ENCODE measurements at places on chromosomes 3 and 15. TPM values are rescaled to one million over a fixed set of nuclear protein-coding genes. Genes with fewer than 3 reads are reported as not detected.

DNA sequence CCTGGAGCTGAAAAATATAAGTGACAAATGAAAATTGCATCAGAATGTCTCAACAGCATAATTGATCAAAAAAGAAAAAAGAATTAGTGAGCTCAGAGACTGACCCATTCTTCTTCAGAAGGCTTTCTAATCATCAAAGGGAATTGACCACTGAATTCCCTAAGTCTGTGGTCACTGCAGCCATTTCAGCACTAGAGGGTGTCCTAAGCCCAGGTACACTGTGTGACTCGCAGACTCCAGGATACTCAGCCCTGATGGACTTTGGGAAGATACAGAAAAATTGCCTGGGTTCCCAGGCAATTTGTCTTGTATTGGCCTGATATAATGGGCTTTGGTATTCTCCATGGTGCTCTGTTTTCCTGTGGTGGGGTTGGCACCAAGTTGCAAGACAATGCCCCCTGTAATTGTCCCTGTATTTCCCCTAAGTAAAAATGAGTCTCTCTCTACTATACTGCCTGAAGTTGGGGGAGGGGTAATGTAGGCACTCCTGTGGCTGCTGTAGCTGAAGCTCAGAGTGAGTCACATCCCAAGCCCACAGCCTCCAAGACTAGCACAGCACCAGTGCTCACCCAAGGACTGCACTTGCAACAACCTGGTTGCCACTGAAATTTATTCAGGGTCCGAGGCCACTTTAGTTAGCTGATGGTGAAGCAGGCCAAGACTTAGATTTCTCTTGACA, 256.0 kb upstream of the STAC start:
- DNase-seq = peak; percentile 70

DNA sequence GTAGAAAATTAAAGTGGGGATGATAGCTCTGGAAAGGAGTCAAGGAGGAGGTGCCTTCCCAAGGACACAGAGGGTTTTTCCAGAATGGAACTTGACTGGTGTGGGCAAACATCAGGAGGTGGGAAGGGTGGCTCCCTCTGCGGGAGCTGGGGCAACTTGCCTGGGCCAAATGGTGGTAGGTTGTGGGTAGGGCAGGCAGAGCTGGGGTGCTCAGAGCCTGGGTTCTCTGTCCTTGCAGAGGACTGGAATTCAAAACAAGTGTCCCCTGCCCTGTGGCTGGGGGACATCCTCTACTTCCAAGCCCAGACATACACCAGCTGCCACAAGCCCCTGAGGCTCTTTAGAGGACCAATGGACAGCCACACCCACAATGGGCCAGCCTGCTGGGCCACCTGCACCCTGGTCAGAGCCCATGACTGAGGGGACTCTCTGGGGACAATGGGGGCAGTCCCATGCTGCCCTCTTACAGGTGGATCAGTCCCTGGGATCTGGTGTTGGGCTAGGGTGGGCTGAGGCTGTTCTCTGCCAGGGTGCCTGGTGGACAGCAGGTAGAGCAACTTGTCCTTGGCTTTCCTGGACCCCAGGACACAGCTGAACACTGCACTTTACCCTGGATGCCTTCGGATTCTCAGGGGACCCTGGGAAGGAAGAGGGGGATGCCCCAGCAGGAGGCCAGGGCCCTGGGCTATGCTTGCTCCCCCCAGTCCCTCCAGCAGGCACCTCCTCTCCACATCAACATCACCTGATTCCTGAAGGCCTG, 38.6 kb upstream of the CSPG4 start:
- no peak for DNase-seq

SLC22A14 gene
- total RNA-seq = not detected

DNA sequence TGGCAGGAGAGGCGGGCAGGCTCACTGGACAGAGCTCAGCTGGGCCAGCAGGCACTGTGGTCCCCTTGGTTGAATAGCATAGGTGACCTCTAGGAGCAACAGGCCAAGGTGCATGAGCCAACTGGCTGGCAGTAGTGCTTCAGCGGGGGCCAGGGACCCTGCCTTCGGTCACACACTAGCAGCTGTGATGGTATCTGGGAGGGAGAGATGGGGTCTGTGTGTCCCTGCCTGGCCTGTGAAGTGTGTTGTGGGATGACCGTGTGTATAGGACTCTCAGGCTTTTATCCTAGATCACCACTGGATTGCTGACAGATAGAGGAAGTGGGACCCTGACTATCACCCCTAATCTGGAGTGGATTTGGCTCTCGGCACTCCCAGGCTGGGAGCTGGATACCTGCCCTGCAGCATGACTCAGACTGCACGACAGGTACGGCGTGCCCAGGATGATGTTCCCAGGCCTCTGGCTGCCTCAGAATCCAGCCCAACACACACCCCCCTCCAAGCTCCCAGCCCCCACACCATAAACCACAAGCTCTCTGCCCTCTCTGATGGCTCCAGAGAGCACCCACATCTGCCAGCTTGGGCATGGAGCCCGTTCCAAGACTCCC, 7.8 kb downstream of the RPS17 start:
- DNase-seq = no peak

- DNase-seq = no peak
Measured at GRCh38 chr3:44509393-44509921, 32.0 kb upstream of the ZNF445 start.

HCLS1 gene
- total RNA-seq = not detected

GRCh38 chr3:15997274-15997943, 177.1 kb upstream of the GALNT15 start:
- DNase-seq = no peak

GRCh38 chr3:37985637-37986320, 4.8 kb upstream of the VILL start:
- no peak for DNase-seq

GRCh38 chr3:173897631-173898030, 500.1 kb downstream of the NLGN1 start:
- no peak for DNase-seq

- peak; percentile 35 for DNase-seq
Measured at GRCh38 chr3:191139736-191140135, 59.3 kb upstream of the OSTN start.

DNA sequence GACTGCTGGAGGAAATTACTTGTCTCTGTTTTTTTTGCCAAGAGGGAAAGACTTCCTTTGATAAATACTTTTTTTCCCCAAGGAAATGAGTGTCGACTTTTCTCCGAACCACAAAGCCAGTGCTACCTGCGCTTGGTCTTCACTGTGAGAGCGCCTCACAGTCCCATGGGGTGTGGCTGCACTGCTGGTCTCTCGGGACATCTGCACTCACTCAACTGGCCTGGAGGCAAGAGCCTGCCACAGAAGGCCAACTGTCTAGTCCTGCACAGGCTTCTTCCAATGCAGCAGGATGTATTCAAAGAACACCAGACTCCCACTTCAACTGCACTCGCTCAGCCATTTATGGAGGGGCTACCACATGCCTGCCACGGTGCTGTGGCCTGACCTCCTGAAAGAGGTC, 40.6 kb upstream of the CGNL1 start:
- DNase-seq = no peak

SEMA5B gene
- not detected for total RNA-seq

DNA sequence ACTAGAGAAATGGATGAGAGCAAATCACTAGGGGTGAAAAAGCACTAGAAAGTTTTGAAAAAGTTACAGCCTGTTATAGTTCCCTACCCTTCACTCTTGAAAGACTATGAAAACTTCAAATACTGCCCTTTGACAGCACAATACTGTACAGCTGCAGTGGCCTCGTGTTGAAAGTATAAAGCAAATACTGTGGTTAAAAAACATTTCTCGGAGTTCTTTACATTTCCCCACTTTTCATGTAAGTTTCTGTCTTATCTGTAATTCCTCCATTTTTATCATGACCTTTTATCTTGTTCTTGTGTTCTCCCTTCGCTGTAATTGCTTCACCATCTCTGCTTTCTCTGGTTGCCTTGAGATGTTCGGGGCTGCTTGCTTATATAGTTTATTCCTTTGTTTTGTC, 423.8 kb upstream of the CFAP20DC start:
- no peak for DNase-seq

GRCh38 chr15:69082554-69082953, 68.1 kb downstream of the NOX5 start:
- DNase-seq = no peak

DNA sequence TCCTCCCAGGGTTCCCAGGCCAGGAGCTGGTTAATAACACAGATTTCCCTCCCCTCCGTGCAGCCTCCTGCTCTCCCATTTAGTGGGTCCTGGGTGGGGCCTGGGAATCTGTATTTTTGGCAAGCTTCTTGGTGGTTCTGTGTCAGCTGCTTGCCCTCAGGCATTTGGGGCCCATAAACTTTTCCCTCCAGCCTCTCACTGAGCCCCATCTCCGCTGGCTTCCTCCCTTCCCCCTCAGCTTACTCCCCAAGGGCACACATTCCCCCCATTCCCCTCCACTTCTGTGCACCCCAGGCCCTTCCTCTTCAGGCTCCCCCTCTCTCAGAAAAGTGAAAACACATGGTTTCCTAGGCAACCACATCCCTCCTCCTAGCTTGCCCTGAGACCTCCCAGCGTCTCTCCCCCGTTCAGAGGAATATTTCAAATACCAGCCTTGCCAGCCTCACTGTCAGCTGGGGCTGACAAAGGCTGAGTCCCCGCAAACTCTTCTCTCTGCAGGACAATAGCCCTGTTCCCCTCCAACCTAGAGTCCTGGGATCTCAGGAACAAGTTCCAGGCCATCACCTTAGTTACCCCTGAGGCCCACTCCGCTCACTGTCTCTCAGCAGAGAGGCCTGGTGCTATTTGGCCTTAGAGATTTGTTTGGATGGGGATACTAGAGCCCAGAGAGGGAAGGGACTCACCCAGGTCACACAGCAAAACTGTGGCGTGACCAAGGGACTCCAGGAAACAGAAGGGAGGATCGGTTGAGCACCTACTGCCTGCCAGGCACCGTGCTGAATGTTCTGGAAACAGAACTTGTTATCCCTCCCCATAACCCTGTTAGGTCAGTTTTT, 44.6 kb upstream of the SMAD6 start:
- no peak for DNase-seq

CADPS gene
- 0.84 TPM for total RNA-seq

GRCh38 chr3:109313061-109313460, 3.3 kb downstream of the DPPA2 start:
- DNase-seq = no peak

PPP1R2 gene
- total RNA-seq = 96.3 TPM

STAB1 gene
- total RNA-seq = not detected

GRCh38 chr3:67650084-67650483, 4.3 kb downstream of the SUCLG2 start:
- DNase-seq = no peak

GRCh38 chr3:69738315-69738714, 949 bp upstream of the MITF start:
- peak; percentile 27 for DNase-seq

DNA sequence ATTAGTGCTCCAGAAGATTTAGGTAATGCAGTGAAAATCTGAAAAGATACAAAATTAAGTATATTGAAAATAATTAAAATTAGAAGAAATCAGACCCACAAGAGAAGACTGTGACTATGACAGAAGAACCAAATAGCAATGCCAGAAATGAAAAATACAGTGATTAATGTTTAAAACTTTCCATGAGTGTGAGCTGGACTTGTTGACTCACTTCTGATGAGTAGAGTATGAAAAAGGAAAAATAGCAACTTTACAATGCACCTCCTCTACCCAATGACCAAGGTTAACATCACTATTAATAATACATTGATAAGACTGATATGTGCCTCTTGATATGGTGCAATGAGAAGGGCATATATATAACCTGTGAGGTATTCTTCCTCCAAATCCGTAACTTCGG, 39.3 kb upstream of the SLC22A13 start:
- DNase-seq = peak; percentile 41

CFAP20DC gene
- total RNA-seq = not detected

GRCh38 chr3:143309705-143310104, 190.1 kb downstream of the CHST2 start:
- DNase-seq = no peak

GRCh38 chr3:38964204-38964603, 87.5 kb downstream of the SCN11A start:
- no peak for DNase-seq

DNA sequence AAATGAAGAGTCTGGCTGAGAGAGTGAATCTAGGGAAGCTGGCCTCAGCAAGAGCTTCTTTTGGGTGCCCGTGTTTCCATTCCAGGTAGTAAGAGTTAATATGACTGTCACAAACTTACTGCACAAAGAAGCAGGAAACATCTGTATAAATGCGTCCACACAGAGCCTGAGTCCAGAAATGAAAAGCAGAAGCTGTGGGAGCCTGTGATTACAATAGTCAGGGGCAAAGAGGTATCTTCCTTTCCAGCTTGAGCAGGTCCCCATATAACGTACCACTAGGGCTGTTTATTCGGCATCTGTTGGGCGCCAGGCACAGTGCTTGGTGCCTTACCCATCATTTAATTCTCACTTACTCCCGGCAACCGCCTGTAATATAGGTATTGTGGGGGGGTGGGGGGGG, 40.5 kb upstream of the B3GNT5 start:
- DNase-seq = no peak

SNTN gene
- not detected for total RNA-seq

TMEM158 gene
- total RNA-seq = 272 TPM

KCNMB2 gene
- 7.9 TPM for total RNA-seq

HMCES gene
- total RNA-seq = 46.4 TPM

GRCh38 chr3:170437176-170437575, 18.5 kb downstream of the CLDN11 start:
- DNase-seq = no peak

DNA sequence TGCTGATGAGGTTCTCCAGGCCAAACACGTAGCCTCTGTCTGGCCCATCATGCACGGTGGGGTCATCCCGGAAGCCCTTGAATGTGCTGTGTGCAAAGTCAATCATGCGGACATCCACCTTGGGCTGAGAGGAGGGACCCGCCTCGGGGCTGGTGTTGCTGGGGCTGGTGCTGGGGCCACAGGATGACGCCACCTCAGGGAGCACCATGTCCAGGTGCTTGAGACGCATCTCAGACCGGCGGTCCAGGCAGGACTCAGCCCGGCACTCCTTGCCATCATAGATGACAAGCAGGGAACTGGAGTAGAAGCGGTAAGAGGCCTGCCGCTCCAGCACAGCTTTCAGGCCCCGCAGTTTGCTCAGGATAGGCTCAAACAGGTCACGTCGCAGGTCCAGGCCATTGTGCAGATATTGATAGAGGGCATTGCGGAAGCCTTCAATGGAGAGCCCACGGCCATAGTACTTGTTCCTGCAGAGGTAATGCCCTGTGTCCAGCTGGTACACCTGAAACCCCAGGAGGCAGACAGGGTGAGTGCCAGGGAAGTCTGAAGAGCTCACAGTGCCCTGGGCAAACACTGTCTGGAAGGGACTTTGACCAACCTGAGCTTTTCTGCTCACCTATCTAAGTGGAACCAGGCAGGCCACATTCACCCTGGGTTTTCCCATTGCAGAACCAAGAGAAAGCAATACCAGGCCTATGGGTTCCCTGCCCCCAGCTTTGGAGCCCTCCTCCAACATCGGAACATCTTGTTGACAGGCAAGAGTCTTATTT, 3.6 kb upstream of the GMPPB start:
- DNase-seq = no peak

SYNM gene
- total RNA-seq = 1.9 TPM

TFG gene
- 189 TPM for total RNA-seq

PLEKHO2 gene
- 8.7 TPM for total RNA-seq

STAC gene
- total RNA-seq = 22.3 TPM
